Activated CD4-positive, alpha-beta T cell treated with anti-CD3 and anti-CD28 coated beads, Interleukin-2, amount 10 ng/mL, durations not matched to agents 7 days and 5 days (primary cell): ENCODE measurements at places on chromosomes 12 and 14. TPM values are rescaled to one million over a fixed set of nuclear protein-coding genes. Genes with fewer than 3 reads are reported as not detected.

The KRT82 gene
- total RNA-seq: not detected

The DRAM1 gene
- total RNA-seq: 1.4 TPM

The ANG gene
- total RNA-seq: 0.89 TPM

The MANSC4 gene
- total RNA-seq: not detected

The LTBR gene
- not detected for total RNA-seq

The CCDC196 gene
- not detected for total RNA-seq

The IPO4 gene
- 48.7 TPM for total RNA-seq

The DCN gene
- total RNA-seq: not detected

The DPPA3 gene
- total RNA-seq: not detected

The INHBC gene
- total RNA-seq: not detected

The GPX2 gene
- not detected for total RNA-seq

The SLCO1B1 gene
- total RNA-seq: not detected

The KCNJ8 gene
- total RNA-seq: not detected

The IRAK4 gene
- total RNA-seq: 41.4 TPM

The BCL2L14 gene
- 8.0 TPM for total RNA-seq

The SIX6 gene
- total RNA-seq: not detected

The KRT5 gene
- total RNA-seq: not detected

The CLMN gene
- 0.94 TPM for total RNA-seq

The WASHC3 gene
- 46.7 TPM for total RNA-seq

The SAMD15 gene
- 0.10 TPM for total RNA-seq

The MARCHF9 gene
- total RNA-seq: 23.7 TPM

The SRGAP1 gene
- total RNA-seq: not detected

The TSPAN9 gene
- total RNA-seq: 0.15 TPM

The GPR84 gene
- 0.33 TPM for total RNA-seq

The GDF3 gene
- not detected for total RNA-seq

The NGB gene
- total RNA-seq: not detected
